ENCODE measurements at places on chromosomes 11 and 22.

DNA sequence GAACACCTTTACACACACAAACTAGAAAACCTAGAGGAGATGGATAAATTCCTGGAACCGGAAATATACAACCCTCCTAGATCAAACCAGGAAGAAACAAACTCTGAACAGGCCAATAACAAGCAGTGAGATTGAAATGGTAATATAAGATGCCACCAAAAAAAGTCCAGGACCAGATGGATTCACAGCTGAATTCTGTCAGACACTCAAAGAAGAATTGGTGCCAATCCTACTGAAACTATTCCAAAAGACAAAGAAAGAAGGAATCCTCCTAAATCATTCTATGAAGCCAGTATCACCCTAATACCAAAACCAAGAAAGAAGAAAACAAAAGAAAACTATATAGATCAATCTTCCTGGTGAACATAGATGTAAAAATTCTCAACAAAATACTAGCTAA, 33.9 kb downstream of the PIWIL3 start:
- no peak for DNase-seq

- DNase-seq, result no peak
Observed at GRCh38 chr22:32957200-32957803, 100.9 kb downstream of the SYN3 start.

DNA sequence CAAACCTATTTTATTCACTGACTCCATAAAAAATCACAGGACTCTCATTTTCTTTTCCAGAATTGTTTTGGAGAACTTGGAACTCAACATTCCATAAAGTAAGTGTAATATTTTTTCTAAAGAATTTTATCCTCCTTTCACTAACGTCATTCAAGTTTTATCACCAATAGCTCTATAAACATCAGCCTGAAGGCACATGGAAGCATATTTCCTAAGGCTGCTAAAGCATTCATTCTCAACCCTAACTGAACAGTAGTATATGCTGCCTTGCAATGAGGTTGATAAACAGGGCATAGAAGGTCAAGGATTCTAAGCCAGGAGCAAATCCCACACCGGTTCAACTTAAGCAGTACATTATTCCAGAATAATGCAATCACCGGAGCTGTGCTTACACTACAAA, 273.9 kb downstream of the RAB38 start:
- no peak for DNase-seq

- DNase-seq, result no peak
Observed at GRCh38 chr22:49084206-49084605, 743.5 kb downstream of the BRD1 start.

DNA sequence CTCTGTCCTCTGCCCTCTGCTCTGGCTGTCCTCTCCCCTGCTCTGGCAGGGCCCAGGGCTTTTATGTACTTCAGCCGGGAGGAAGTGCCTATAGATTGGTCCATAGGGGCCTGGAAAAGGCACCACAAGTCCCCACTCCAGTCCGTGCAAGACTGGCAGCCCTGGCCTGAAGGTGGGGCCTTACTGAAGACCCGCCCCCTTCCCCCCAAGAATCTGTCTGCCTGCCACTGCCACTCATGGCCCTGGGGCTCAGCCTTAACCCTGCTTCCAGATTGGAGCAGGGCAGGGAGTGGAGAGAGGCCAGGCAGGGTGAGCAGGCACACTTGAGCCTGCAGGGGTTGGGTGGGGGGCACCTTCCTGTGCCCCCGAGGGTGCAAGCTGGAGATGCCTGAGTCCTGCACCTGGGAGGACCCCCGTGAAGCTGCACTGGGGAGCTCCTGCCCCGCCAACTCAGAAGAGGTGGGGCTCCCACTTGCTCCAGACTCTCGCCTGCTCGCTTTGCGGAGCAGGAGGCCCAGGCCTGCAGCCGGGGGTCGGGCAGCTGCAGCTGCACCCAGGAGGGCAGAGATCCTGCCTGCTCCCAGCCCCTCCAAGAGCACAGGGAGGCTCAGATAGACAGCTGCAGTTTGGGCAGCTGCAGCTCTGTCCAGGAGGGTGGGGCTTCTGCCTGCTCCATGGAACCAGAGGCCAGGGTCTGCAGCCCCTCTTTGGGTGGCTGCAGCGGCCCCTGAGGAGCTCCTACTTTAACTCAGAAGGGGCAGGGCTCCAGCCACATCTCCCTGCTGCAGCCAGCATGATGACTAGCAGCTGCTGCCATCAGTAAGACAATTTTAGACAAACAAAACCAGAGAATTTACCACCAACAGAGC, 51.0 kb upstream of the SC5D start:
- DNase-seq, result no peak

DNA sequence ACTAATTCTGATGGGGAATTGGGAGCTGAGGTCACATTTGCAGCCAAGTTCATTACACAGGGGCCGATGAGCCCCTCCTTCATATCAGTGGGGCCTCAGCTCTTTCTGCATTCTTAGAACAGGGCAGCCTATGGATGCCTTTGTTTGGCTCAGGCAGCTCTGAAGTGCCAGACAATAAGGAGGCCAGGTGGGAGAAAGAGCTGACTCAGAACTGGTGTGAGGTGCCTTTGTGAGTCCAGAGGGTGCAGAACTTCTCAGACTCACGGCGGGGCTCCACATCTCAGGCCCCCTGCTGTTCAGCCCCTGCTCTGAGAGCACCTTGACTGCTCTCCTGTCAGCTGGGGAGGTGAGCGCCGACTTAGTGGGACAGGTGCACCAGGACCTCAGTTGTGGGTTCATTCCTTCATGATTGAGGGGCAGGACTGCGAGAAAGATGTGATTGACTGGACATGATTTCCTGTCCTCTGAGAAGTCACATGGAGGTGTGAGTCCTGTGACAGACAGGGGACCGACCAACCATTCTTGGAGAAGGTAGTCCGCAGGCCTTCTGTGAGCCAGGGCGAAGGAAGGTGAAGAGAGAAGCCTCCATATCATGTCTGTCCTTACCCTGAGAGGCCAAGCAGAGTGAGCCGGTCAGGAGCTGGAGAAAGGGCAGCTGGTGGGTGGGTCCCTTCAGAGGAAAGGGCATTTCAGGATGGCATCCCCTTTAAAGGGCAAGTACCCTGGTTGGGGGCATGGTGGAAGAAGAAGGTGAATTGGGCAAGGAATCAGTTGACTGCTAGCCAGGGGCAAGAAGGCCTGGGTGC, 245.0 kb upstream of the TBCEL start:
- DNase-seq, result no peak

DNA sequence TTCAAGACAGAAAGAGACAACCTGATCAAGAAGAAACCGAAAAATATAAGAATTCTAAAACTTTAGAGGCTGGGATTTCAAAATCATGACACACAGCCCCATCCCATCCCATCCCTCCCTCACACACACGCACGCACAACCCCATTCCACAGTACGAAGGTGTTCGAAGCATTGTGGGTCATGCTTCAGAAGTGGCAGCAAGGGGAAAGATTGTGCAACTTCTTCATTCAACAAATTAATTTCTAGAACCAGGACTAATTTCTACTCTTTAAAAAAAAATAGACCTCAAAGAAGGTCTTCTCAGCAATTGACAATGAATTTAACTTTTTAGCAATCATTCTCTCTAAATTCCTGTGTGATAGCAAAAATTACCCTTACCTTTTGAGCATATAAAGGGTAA, 867 bp downstream of the SPA17 start:
- DNase-seq, result no peak

DNA sequence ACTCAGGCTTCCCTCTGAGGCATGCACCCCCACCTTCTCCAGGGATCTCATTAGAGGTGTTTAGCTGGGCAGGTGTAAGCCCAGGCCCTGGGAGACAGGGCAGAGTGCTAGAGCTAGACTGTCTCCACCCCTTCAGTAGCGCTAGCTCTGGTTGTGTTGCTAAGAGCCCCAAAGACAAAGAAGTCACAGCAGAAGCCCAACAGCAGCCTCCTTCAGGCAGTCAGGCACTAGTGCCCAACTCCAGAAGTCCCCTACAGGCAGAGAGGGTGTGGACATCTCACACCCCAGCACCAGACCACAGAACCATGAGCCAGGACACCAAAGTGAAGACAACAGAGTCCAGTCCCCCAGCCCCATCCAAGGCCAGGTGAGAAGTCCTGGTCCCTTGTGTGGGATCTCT, at the start of gene CNGA4:
TSS of gene CNGA4 (plus strand) at position 188 of the 400 bp plus-strand sequence. CDS start at position 306, 118 bp downstream.
- DNase-seq, result no peak

- DNase-seq, result no peak
Observed at GRCh38 chr11:3370311-3370870, 8.6 kb downstream of the ZNF195 start.

GRCh38 chr11:86246293-86246675, 1.7 kb downstream of the EED start:
- DNase-seq, result no peak

DNA sequence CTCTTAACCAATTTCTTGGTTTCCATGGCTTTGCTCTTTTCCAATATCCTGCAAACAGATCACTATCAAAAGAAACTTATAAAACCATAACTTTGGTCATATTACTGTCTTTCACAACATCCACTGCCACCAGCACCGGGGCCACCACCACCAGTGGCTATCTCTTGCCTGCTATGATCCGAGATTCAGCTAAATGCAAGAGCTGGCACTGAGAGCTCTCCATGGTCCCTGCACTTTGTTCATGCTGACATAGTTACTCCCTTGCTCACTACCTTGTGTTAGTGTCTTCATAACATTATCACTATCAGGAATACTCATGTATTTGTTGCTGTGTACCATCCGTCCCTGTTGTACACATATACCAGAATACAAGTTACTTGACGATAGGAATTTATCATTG, 299.0 kb downstream of the ETS1 start:
- no peak for DNase-seq

- no peak for DNase-seq
Observed at GRCh38 chr11:118200901-118201680, 23.7 kb downstream of the JAML start.

GRCh38 chr11:124676386-124676785, 2.7 kb downstream of the SPA17 start:
- DNase-seq, result no peak

DNA sequence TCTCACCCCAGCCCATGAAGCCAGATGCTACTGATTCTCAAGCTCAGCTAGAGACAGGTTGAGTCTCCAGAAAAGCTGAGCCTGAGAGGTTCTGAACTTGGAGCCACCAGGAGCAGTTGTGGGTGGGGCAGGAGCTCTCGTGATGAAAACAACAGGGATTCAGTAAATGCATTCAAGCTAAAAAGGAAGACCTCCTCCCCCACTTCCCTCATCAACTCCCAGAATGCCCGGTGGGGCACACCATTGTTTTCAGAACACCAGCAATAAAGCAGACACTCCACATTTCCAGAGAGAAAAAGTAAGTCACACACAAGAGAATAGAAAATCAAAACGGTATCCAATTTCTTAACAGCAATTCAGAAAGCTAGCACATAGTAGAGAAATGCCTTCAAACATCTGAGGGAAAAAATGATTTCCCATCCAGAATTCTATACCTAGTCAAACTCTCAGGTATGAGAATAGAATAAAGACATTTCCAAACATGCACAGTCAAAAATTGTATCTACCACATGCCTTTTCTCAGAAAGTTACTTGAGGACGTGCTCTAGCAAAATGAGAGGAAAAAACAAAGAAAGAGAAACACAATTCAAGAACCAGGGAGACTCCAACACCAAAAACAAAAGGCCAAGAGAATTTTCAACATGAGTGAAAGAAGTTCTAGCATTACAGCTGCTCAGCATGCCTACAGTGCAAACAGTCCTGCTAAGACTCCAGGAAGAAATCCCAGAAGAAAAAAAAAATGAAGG, 56.8 kb downstream of the CDKN1C start:
- peak; percentile 21 for DNase-seq

GRCh38 chr11:30423886-30424285, 101.0 kb downstream of the ARL14EP start:
- no peak for DNase-seq

GRCh38 chr11:48024635-48025071, 44.3 kb downstream of the PTPRJ start:
- DNase-seq, result no peak

GRCh38 chr22:29883775-29884097, 762 bp downstream of the MTMR3 start:
- DNase-seq, result no peak

DNA sequence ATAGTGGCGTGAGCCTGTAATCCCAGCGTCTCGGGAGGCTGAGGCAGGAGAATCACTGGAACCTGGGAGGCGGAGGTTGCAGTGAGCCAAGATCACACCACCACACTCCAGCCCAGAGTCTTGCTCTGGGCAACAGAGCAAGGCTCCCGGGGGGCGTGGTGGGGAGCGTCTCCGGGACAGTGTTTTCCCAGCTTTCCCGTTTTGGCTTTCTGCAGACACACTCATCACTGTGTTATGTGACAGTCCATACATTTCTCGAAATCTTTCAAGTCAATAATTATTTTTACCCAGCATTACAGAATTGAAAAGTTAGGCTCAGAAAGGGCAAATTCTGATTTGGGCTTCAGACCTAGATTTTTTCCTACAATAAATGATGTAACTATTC, 31.7 kb downstream of the NEAT1 start:
- DNase-seq, result no peak

DNA sequence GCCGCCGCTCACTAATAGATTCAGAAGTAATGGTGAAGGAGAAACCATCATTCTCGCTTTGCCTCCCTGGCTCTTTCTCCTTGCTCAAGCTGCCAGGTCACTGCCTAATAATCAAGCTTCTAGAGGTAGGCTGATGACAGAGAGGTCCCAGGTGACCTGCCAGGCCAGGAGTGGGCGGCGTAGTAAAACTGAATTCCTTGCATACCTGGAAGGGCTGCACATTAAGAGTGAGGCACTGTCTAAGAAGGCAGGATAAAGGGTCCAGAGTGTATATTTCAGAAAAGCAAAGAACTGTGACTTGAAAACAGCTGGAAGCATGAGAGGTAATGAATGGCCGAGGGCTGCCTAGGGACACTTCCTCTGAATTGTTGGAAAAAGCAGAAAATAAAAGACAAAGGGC, 4.1 kb downstream of the SYT13 start:
- DNase-seq, result no peak

- DNase-seq, result no peak
Observed at GRCh38 chr22:43742154-43742950, 69.8 kb downstream of the EFCAB6 start.

DNA sequence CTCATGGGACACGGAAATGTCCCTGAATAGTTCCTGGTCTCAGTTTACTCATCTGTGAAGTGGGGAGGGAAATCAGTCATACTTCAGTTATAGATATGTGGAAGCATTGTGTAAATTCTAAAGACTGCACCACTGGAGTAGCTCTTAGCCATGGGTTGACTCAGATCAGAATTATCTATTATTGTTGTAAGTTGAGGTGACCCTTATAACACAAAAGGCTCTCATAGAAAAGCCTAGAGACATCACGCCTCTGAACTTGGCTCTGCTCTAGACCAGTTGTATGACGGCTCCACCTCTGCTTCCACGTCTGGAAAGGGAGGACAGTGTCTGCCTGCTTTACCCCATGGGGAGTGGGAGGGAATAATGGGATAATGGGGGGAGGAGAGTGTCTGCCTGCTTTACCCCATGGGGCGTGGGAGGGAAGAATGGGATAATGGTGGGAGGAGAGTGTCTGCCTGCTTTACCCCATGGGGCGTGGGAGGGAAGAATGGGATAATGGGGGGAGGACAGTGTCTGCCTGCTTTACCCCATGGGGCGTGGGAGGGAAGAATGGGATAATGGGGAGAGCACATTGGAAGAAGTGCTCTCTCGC, 98.2 kb downstream of the AMOTL1 start:
- no peak for DNase-seq

GRCh38 chr11:112298535-112298934, 37.9 kb upstream of the PLET1 start:
- peak; percentile 71 for DNase-seq

GRCh38 chr11:92595052-92595451, 370.4 kb downstream of the FAT3 start:
- DNase-seq, result no peak
